Activated T-helper 1 cell treated with anti-CD3 and anti-CD28 coated beads, Interleukin-2, amount 50 U/mL, for 16 hours (primary cell): ENCODE measurements at places on chromosomes 5 and 9.

DNA sequence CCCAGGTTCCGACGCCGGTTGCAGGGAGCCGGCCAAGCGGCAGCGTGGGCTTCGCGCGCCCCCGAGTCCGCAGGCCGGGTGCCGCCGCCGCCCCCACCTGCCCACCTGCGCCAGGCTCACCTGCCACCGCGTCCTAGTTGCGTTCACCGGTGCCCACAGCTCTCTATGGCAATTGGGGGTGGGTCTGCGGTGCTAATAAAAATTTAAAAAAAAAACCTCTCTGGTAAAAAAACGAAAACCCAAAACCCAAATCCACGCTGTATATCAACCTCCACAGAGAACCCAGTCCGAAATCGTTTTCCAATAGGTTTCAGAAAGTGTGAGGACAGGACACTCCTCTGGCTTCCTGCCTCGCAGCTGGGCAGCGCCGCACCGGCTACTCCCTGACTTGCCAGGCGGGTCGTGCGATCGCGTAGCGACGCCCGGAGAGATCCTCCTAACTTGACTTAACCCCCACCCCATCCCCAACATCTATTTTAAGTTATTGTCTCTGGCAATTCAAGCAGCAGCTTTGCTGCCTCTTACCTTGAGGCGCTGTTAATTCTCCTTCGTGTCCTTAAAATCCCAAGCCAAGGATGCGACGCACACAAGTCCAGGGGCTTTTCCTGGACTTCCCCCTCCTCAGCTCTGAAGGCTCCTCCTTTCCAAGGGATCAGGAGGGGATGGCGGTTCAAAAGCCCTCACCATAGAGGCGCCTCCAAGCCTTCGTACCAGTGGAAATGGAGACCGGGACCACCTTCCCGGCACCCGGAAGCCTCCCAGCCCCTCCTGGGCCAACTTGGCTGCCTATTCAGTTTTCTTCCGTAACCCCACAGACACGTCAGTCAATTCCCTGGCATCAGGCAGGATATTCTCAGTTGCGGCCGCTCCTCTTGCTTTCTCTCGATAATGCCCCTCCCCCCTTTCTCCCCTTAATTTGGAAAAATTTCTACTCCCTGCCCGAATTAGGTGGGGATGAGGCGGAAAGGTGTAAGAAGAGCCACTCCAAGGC lies 1639.4 kb upstream of the C9orf72 start:
- DNase-seq = no peak

DNA sequence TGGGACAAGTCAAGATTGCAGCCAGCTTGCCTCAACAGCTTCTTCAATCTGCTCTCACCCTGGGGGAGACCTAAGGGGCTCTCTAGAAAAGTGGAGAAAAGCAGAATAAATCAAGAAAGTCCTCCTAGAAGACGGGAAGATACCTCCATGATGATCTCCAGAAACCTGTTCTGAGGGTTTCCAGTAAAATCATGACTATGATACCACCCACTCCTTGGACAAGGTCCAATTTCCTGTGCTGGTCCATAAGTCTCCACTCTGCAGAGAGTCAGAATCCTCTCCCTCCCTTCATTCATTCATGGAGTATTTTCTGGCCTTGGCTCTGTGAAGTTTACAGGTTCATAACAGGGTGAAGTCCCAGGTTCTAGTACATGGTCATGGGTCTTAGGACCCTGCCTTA lies 168.6 kb downstream of the SLC12A2 start:
- no peak for DNase-seq

GRCh38 chr5:23136958-23137357 lies 283.8 kb upstream of the CDH12 start:
- no peak for DNase-seq

GRCh38 chr9:82572146-82572545 lies 490.8 kb downstream of the RASEF start:
- no peak for DNase-seq

DNA sequence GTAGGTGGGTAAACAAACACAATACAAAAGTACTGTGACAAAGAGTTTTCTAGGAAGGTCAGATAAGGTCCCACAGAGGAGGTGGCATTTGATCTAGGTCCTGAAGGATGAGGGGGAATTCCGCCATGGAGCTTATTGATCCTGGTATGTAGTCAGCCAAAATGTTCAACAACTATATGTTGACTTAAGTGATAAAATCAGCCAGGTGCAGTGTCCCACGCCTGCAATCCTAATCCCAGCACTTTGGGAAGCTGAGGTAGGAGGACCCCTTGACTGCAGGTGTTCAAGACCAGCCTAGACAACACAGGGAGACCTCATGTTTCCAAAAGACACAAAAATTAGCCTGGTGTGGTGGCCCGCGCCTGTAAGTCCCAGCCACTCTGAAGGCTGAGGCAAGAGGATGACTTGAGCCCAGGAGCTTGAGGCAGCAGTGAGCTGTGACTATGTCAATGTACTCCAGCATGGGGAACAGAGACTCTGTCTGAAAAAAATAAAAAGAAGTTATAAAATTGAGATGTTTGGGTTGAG lies 46.4 kb upstream of the PLIN2 start:
- no peak for DNase-seq

- DNase-seq = no peak
These were observed 516 bp downstream of the MRPL41 start for GRCh38 chr9:137552022-137552768.

DNA sequence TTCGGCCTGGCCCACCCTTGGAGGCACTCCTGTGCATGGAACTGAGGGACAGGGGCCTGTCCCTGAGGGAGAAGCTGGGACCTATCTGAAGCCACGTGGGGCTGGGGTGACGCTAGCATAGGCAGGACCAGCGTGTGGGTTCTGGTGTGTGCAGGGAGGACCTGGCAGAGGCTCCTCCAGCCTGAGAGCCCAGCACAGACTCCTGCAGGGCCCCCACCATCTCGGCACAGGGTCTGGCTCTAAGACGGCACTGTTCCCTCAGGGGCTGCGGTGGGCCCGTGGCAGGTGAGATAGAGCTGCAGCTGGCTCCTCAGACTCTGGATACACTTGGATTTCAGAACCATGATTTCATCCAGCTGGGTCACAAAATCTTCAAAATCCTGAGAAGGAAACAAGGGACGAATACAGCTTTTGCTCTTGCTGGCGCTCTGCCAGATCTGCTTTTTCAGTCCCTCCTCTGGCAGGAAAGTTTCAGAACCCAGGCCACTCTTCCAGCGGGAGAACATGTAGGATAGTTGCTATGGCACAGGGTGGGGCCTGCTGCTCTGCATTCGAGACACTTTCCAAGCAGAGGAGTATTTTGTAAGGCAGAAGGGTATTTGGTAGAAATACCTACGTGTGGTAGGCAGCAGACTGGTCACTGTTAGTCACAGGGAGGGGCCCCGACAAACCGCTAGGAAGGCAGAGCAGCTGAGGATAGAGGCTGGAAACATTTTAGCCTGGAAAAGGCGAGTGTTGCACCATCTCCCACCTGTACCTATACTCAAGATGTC lies 74.7 kb downstream of the KIF24 start:
- no peak for DNase-seq
